IMR-90 (cell line): ENCODE measurements at places on chromosomes 5 and 9. TPM values are rescaled to one million over a fixed set of nuclear protein-coding genes. Genes with fewer than 3 reads are reported as not detected.

GRCh38 chr5:174935854-174936474 is 211.6 kb downstream of the MSX2 start:
- H3K4me3 ChIP-seq: no peak overlapping the region
- DNase-seq: peak; percentile 30
- H3K27me3 ChIP-seq: no peaks in the 10 kb centered on the region

DNA sequence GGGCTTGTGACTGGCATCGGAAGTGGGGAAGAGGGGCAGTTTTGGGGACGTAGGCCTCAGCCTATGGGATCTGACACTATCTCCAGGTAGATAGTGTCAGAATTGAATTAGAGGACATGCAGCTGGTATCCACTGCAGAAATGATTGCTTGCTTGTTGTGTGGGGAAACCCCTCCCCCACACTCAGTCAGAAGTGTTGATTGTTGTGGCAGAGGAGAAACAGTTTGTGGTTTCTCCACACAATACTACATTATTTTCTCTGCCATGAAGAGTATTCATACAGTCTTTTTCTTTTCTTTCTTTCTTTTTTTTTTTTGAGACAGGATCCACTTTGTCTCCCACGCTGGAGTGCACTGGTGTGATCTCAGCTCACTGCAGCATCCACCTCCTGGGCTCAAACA is 113.9 kb downstream of the ARRDC3 start:
- no peaks in the 10 kb centered on the region for H3K27me3 ChIP-seq
- peaks cover 4% of the 10 kb centered on the region; the same call in 1 of the 2 replicates for H3K4me1 ChIP-seq
- H3K27ac ChIP-seq: no peak overlapping the region
- DNase-seq: no peak
- H3K36me3 ChIP-seq: no peaks in the 10 kb centered on the region

DNA sequence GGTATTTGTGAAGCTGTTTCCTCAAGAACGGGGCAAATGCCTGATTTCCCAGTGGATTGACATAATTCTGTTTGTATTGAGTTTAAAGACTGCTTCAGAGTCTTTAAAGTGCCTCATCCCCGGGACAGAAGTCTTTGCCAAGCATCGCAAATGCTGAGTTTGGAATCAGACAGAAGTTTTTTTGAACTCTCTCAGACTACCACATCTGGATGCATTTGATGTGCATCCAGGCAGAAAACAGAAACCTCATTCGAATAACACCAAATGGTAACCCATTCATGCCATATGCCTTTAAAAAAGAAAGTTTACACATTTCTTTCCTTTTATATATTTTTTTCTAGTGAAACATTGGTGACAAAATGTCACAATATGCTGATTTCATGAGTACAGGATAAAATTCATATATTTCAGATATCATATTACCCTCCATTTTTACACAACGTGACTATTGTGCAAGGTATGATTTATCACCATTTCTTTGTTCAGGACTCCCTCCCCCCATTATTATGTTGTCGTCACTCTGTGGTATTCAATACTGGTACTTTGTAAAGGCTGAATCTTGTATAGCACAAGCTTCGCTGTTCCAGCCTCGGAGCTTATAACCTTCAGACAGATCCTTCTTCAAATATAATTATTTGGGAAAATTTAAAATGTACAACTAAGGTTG is 91.1 kb downstream of the ZNF608 start:
- H3K4me3 ChIP-seq: no peak overlapping the region
- no peaks in the 10 kb centered on the region for H3K36me3 ChIP-seq
- peak overlapping the region; percentile 41; the same call in 1 of the 2 replicates for H3K27ac ChIP-seq
- peaks cover 26% of the 10 kb centered on the region for H3K4me1 ChIP-seq
- H3K27me3 ChIP-seq: no peaks in the 10 kb centered on the region

GRCh38 chr5:16857635-16858034 is 78.5 kb downstream of the MYO10 start:
- H3K27ac ChIP-seq: peak overlapping the region; percentile 33; the same call in 1 of the 2 replicates
- H3K27me3 ChIP-seq: no peaks in the 10 kb centered on the region
- H3K4me1 ChIP-seq: peaks cover 24% of the 10 kb centered on the region
- H3K4me3 ChIP-seq: no peak overlapping the region
- no peak for DNase-seq

DNA sequence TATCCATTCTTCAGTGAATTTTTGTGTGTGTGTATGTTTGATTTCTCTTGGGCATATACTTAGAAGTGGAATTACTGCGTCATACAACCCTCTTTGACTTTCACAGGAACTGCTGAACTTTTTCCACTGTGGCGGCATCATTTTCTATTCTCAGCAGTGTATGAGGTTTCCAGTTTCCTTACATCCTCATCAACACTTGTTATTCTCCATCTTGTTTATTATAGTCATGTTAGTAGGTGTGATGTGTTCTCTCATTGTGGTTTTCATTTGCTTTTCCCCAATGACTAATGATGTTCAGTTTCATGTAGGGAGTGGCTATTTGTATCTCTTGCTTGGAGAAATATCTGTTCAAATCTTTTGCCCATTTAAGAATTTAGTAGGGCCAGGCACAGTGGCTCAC is 2.6 kb downstream of the ZNF79 start:
- H3K4me1 ChIP-seq: peaks cover 7% of the 10 kb centered on the region
- no peaks in the 10 kb centered on the region for H3K27me3 ChIP-seq
- no peak overlapping the region for H3K27ac ChIP-seq
- no peak for DNase-seq
- H3K36me3 ChIP-seq: peaks cover 10% of the 10 kb centered on the region
- no peak overlapping the region for H3K4me3 ChIP-seq

GRCh38 chr5:79697222-79698170 is 7.9 kb downstream of the CMYA5 start:
- no peaks in the 10 kb centered on the region for H3K4me1 ChIP-seq
- no peaks in the 10 kb centered on the region for H3K36me3 ChIP-seq
- H3K27ac ChIP-seq: no peak overlapping the region
- H3K27me3 ChIP-seq: no peaks in the 10 kb centered on the region

DNA sequence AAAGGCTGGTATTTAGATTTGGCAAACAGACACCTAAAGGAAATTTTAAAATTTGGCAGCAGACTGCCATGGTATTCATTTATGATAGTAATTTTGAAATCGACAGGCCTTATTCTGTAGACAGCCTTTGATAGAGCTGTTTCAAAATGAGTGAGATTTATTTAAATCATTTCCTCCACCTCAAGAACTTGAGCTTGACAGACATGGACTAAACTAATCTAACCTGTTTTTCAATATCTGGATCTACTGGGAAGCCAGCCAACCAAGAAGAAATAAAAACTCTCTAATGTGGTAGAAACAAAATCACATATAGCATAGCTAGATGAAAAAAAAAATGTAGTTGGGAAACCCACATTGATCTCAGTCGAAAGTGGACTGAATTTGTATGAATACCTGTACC is 56.9 kb upstream of the RASA1 start:
- no peaks in the 10 kb centered on the region for H3K36me3 ChIP-seq
- no peak overlapping the region for H3K4me3 ChIP-seq
- peaks cover 2% of the 10 kb centered on the region; the same call in 1 of the 2 replicates for H3K4me1 ChIP-seq

DNA sequence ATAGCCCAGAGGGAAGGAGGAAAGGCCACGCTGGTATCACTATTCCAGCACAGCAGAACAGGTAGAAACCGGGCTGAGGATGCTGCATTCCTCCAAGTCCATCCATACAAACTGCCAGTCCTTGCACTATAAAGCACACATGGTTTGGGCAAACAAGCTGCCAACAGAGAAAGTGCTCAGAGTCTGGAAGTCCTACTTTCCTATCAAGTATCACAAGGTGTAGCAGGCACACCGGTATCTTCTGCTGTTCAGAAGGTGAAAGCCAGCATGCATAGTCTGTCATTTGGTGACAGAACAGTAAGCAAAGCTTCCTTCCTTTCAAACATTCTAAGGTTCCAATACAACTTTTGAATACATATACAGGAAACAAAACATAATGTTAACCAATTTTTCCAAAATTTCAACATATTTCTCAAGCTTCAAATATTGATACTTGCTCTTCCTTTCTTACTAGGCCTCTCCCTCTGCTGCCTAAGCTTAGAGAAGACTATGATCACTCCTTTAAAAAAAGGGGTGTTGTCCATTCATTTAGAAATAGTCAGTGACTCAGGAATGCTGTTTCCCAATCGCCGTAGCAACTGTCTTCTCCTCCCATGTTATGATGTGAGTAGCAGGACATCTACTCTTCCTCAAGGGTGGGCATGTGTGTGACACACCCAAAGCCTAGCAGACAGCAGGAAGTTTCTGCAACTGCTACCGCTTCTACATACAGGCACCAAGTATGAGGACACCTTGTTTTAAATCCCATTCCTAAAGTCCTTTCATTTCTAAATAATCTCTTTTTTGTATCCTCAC is 14.7 kb downstream of the DIAPH1 start:
- H3K27ac ChIP-seq: peak overlapping the region; percentile 12; the same call in 1 of the 2 replicates
- no peak overlapping the region for H3K4me3 ChIP-seq
- no peaks in the 10 kb centered on the region for H3K36me3 ChIP-seq

DNA sequence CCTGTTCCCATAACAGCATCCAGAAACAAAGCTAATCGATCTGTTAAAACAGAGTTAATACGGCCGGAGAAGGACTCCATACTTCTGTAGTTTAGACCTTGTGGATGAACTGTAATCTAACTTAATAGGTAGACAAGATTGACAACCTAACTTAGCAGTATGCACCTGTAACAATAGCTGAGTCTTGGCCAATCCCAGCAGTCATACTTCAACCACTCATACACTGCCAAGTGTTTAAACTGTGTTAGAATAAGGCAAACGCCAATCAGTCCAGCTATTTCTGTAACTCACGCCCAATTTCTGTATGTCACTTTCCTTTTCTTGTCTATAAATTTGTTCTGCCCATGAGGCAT is 33.7 kb upstream of the MACIR start:
- no peak for DNase-seq
- no peak overlapping the region for H3K27ac ChIP-seq
- H3K36me3 ChIP-seq: no peaks in the 10 kb centered on the region
- no peaks in the 10 kb centered on the region for H3K27me3 ChIP-seq
- H3K4me1 ChIP-seq: no peaks in the 10 kb centered on the region

GRCh38 chr5:174030286-174030685 is 15.2 kb upstream of the NSG2 start:
- DNase-seq: no peak
- H3K4me3 ChIP-seq: no peak overlapping the region
- H3K4me1 ChIP-seq: no peaks in the 10 kb centered on the region
- no peaks in the 10 kb centered on the region for H3K36me3 ChIP-seq
- H3K27ac ChIP-seq: no peak overlapping the region

DNA sequence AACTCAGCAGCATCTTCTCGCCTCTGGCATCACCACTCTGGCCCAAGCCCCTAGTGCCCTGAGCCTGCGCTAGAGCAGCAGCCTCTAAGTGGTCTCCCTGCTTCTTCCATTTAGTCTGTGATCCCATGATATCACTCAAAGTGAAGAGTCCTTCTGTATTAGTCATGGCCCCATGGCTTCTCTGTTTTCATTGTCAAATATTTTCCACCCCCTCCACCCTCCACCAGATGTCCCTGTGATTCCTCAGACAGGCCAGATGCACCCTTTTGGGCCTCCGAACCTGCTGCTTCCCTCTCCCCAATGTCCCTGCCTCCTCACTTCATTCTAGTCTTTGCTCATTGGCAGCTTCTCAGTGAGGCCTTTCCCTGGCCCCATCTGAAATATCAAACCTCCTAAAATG is 299.2 kb downstream of the SPOCK1 start:
- H3K27me3 ChIP-seq: no peaks in the 10 kb centered on the region
- H3K36me3 ChIP-seq: no peaks in the 10 kb centered on the region
- peaks cover 3% of the 10 kb centered on the region; the same call in 1 of the 2 replicates for H3K4me1 ChIP-seq
- DNase-seq: peak; percentile 60
- no peak overlapping the region for H3K4me3 ChIP-seq

- peaks cover 14% of the 10 kb centered on the region for H3K4me1 ChIP-seq
- H3K36me3 ChIP-seq: peaks cover 5% of the 10 kb centered on the region; the same call in 1 of the 2 replicates
- H3K27me3 ChIP-seq: no peaks in the 10 kb centered on the region
- H3K27ac ChIP-seq: peak overlapping the region; percentile 62
These were observed 1.2 kb downstream of the RNF14 start for GRCh38 chr5:141969783-141970771.

DNA sequence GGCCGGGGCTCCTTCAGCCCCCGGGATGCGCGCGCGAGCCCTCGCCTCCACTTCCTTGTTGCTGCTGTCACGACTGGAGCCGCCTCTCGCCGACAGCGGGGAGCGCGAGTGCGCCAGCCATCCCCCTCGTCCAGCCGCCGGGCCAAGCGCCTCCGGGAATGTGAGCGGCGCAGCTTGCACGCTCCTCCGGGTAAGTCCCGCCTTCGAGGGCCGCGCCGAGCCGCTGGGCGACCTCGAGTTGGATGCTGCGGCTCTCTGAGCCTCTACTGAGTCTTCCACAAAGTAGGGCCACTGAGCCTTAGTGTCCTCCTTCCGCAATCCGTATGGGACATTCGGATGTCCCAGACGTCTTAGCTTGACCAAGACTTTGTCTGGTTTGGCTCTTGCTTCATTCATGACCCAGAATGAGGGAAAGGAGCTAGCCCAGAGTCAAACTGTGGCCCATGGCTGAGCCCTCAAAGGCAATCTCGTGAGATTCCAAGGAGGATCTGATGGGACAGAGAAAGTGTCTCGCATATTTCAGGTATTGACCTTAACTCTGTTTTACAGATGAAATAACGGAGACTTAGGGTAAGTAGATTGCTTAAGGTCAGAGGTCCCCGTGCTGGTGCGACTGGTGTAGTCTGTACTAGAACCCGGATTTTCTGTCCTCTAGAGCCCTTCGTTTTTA is 586 bp downstream of the HMGXB3 start:
- peak; percentile 50 for DNase-seq
- peaks cover 6% of the 10 kb centered on the region for H3K36me3 ChIP-seq
- peak overlapping the region; percentile 62 for H3K4me3 ChIP-seq

DNA sequence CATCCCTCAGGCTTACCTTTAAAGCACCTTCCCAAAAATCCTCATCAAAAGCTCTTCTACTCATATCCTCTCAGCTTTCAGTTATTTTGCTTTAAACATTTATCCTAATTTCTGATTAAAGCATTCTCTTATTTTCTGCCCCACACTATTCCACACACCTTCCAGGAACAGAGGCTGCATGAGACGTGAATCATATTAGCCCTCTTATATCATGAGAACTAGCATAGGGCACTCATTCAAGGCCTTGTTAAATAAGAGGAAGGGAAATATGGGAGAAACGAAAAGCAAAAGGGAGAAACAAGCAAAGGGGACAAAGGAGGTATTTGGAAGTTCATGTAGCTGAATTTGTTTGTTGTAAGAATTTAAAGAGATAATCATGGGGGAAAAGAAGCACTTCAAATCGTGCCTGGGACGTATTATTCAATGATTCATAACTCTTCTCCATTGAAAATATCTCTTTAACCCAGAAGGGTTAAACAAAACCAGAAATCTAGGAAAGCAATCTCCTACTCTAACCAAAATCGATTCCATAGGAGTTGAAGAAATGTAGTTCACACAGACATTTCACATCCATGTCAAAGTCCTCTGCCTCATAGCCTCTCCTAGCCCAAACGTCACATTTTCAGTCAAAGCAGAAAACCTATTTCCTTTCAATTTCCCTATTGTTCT is 4.1 kb downstream of the ALDH1A1 start:
- H3K27me3 ChIP-seq: no peaks in the 10 kb centered on the region
- no peaks in the 10 kb centered on the region for H3K4me1 ChIP-seq
- H3K36me3 ChIP-seq: no peaks in the 10 kb centered on the region
- no peak for DNase-seq
- H3K4me3 ChIP-seq: no peak overlapping the region

Gene OR1J2
- not detected in 2 replicates for polyA plus RNA-seq

Gene ACOT12
- not detected in 2 replicates for polyA plus RNA-seq

Gene MSMP
- not detected in 2 replicates for polyA plus RNA-seq

Gene SLC34A1
- not detected in 2 replicates for polyA plus RNA-seq

Gene C6
- 0.05 and 0.09 TPM in 2 replicates for polyA plus RNA-seq

Gene GRM6
- not detected in 2 replicates for polyA plus RNA-seq
